ENCODE measurements at places on chromosomes 5 and 9. TPM values are rescaled to one million over a fixed set of nuclear protein-coding genes. Genes with fewer than 3 reads are reported as not detected.

SH3RF2 gene
- 0.28 TPM for total RNA-seq

ZFAND5 gene
- total RNA-seq: 119 TPM

CKMT2 gene
- 17.4 TPM for total RNA-seq

TRIM14 gene
- 2.6 TPM for total RNA-seq

PSAT1 gene
- 42.9 TPM for total RNA-seq

FBXL7 gene
- total RNA-seq: 2.9 TPM

EFNA5 gene
- 0.14 TPM for total RNA-seq

HAPLN1 gene
- 0.55 TPM for total RNA-seq

SAPCD2 gene
- total RNA-seq: 0.43 TPM

DOCK2 gene
- total RNA-seq: 4.4 TPM

Data from smooth muscle cell of bladder (primary cell).